ENCODE measurements at places on chromosomes 5 and 9.

- no peak for DNase-seq
Measured at GRCh38 chr5:115381911-115382662, 85.6 kb upstream of the CCDC112 start.

DNA sequence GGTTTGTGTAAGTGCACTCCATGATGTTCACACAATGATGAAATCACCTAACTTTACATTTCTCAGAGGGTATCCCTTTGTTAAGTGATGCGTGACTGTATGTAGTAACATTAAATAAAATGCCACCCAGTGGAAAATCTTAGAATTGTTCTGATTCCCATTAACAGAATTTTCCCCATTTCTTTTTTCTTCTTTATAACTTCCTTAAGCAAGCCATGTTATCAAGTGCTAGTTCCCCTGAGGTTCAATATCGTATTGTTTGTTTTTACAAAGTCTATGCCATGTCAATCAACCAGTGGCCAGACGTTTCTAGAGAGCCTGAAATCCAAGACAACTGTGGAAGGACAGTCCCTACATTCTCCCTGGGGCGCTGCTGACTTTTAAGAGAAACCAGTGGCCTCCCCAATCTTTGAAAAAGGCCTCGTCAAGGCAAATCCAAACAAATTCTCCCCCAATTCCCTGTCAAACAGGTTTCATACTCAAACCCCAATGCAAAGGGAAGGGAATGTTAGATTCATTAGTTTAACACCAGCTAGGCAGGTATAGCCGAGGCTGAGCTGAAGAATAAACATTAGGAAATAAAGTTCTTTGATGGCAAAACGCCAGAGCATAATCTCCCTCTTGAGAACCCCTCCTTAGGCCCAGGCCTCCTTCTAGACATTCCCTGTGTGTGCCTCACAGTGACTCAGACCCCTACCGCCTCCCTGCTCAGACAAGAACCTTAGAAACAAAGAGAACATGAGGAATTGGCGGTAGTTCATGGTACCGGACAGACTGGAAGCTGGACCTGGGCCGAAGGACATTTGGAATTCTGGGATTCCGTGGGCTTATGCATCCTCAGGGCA lies 198.7 kb downstream of the GNA14 start:
- DNase-seq: peak; percentile 98

DNA sequence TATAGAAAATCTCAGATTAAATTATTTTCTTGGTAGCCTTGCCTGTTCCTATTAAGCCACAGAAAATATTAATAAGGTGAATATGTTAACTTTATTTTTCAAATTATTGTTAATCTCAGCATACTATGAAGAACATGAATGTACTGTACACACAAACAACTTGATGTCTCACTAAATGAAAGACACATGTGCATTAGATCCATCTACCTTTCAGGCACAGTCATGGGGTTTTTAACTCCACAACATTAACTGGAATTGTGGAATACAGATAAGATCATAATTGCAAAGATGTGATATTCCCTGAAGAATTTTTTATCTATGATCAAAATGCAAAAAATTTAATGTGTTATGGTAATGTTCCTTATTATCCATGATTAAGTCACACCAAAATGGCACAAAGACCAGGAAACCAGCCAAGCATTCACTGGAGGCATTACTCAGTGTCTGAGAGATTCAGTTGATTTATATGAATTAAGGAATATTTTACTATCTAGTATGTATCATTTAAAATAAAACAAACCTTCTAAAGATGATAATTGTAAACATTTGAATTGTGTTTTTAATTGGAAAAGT lies 150.0 kb upstream of the VCAN start:
- peak; percentile 64 for DNase-seq

GRCh38 chr9:21679432-21679831 lies 123.0 kb upstream of the MTAP start:
- peak; percentile 77 for DNase-seq

DNA sequence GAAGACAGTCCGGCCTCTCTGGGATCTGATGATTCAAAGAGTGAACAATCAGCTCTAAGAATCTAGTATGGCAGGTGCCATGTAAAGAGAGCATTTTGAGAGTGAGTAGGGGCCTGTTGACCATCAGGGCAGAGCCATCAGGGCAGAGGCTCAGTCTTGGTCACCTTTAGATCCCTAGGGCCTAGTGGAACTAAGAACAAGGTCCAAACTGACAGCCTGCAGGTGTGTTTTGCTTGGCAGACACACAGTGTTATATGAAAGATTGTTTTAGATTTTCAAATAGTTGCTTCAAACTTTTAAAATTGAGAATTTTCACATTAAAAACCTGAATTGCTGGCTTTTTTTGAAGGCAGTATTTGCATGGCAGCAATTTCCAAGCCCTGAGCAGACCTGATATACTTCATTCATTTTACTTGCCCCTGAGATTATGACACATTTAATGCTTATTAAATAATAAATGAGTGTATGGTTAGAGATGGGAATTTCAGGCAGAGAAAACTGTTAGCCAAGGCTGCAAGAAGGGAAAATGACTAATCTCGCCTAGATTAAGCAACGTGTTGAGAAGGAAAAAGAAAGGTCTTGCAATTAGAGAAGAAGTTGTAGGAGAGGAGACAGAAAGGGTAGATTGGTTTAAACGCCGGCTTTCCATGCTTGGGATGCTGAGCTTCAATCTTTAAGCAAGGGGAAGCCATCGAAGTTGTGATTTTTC lies 279.6 kb downstream of the ARRDC3 start:
- DNase-seq: peak; percentile 64

- no peak for DNase-seq
Measured at GRCh38 chr5:7075470-7075869, 320.5 kb upstream of the ADCY2 start.

Measured in cardiac fibroblast (primary cell).